ENCODE measurements at places on chromosomes 13 and 19.

DNA sequence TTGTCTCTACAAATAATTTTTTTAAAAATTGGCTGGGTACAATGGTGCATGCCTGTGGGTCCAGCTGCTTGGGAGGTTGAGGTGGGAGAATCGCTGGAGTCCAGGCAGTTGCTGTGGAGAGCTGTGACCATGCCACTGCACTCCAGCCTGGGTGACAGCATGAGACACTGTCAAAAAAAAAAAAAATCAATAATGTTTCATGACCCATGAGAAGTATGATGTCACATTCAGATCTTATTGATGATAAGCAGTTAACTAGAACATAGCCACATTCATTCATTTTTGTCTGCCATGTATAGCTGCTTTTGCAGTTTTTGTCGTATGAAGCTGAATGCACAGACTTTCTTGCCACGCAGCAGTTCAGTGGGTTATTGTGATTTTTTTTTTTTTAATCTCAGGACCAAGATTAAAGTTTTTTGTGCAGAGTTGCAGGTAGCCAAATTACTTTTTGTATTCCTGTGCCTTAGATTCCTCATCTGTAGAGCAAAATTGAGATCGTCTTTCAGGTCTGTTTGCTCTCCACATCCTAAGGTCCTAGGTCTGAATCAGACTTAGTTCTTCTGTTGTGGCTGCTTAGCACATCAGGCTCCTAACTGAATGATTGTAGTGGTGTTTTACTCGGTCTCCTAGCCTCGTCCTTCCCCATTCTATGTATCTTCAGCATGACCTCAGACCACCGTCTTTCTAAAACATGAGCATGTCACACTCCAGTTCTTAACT is 145.2 kb downstream of the GGACT start:
- DNase-seq, result peak; percentile 18

GRCh38 chr19:29031216-29031615 is 181.7 kb downstream of the UQCRFS1 start:
- peak; percentile 3 for DNase-seq

DNA sequence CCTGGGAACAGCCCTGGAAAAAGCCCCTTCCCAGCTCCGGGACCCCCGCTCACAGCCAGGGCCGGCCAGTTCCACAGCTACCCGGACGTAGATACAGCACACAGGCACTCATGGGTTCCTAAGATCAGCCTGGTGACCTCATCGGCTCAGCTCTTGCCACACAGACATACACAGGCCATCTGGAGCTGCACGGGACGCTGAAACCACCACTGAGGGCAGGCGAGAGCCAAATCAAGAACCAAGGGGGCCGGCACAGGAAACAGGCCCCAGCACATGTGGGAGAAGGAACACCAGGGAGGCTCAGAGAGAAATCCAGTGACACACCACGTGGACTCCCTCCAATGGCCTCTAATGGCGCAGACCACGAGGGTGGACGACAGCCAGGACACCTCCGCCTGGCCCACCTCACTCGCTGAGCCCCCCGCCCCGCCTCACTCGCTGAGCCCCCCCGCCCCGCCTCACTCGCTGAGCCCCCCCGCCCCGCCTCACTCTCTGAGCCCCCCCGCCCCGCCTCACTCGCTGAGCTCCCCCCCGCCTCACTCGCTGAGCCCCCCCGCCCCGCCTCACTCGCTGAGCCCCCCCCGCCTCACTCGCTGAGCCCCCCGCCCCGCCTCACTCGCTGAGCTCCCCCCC is 69.7 kb upstream of the C13orf46 start:
- DNase-seq, result peak; percentile 85

DNA sequence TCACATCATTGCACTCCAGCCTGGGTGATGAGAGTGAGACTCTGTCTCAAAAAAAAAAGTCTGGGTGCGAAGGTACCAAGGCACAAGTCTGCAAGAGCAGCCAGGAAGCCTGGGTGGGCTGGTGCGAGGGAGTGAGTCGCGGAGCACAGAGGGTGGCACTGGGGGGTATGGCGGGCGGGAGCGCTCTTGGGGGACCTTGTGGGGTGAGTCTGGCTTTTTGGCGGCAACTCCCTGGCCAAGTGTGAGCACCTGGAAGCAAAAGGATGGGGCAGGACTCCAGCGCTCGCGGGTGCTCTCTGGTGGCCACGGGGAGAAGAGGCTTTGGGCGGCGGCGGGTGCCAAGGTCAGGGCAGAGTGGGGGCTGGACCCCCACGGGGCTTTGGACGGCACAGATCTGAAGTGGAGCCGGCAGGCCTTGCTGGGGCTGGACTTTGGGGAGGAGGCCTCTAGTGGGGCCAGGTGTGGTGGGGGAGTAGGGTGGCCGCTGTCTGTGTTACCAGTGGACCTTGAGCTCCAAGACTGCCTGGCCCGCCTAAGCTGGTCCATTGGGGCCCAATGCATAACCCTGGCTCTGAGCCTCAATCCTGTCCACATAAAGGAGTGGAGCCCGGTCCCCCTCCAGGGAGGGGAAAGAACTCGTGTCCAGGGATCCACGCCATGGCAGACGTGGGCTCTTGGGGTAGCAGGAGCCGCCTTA is 1.6 kb downstream of the P2RY11 start:
- peak; percentile 20 for DNase-seq

GRCh38 chr19:51485960-51486660 is 7.8 kb downstream of the CEACAM18 start:
- no peak for DNase-seq

DNA sequence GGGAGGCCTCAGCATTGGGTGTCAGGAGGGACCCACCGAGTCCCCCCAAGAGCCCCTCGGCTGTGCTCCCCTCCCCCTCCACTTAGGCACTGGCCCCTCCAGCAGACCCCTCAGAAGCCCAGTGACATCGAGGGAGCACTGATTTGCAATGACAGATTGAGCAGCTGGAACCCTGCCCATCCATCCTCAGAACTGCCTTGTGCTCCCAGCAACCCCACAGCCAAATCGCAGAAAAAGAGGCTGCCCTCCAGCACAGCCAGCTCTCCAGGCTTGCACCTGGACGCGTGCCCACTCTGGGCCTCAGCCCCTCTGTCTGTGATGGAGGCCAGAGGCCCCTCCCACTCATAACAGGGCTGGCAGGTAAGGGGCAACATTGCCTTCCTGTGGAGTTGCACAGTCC is 123.2 kb upstream of the VSTM2B start:
- no peak for DNase-seq

- DNase-seq, result no peak
These were observed 14.3 kb upstream of the ZNF554 start for GRCh38 chr19:2805261-2805900.

- DNase-seq, result no peak
These were observed 47.9 kb downstream of the COL4A1 start for GRCh38 chr13:110258876-110259631.

DNA sequence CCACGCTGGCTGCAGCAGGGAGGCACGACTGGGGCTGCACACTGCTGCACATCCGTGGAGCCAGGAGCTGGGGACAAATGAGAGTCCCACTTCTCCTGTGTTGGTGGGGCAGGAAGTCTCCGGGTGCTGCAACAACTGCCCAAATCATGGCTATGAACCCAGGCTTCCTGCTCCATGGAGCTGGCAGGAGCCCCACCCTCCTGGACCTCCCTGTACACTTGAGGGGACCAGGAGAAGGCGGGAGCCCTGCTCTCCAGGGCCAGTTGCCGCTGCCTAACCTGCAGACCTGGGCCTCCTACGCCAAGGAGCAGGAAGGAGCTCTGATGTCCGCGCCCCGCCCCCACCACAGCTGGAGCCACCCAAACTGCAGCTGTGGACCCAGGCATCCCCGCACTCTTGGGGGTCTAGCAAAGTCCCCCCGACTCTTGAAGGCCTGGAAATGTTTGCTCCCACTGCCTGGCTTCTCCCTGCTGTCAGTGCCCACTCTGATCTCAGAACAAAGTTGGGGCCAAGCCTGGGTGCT is 752.1 kb upstream of the PCDH20 start:
- no peak for DNase-seq

- DNase-seq, result no peak
These were observed 116.2 kb downstream of the OLFM4 start for GRCh38 chr13:53144826-53145225.

DNA sequence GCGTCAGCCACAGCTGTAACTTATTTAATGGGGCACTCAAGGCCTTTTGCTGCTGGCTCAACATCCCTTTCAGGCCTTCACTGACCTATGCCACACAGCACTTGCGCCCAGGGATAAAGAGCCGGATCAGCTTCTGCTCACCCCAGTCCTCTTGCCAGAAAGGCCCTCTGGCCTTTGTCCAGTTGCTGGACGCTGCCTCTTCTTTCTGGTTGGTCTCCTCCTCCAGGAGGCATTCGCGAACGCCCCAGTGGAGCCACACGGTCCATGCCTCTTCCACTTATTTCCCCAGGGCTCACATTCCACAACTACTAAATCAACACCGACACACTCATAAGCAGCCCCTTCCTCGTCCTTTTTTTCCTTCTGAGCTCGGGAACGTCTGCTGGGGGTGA is 3.7 kb upstream of the ZNF329 start:
- DNase-seq, result peak; percentile 51

GRCh38 chr19:8395621-8396082 is 5.5 kb downstream of the RAB11B start:
- DNase-seq, result no peak

DNA sequence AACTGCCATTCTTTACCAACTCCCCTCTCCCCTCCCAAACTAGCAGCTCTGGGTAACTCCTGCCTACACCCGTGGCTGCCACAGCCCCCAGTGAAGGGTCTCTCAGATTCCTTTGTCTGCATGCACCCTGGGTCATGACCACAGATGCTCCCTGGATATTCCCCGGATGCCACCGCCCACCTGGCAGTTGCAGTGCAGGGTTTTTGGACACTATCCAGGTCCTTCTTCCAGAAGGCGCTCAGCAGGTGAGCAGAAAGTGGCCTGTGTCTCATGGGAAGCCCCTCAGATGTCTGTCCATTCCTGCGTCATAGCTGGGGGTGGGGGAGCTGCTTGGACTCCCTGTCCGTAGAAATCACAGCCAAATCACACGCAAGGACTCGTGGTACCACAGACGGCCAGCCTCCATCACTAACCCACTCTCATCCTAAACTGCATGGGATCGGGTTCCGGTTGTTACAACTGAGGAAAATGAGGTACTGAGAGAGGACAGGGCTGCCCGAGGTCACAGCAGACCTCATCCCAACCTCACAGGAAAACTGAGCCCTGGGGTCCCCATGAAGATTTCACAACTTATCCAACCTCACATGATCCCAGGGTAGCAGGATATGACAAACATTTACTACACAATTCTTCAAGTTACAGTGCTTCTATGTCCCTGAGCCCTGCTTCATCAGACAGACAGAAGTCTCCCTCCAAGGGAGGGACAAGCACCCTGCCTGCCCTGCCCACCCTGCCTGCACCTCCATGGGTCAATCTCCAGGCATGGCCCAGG is 38.6 kb downstream of the ELL start:
- no peak for DNase-seq
